ENCODE measurements at places on chromosomes 1 and 21.

DNA sequence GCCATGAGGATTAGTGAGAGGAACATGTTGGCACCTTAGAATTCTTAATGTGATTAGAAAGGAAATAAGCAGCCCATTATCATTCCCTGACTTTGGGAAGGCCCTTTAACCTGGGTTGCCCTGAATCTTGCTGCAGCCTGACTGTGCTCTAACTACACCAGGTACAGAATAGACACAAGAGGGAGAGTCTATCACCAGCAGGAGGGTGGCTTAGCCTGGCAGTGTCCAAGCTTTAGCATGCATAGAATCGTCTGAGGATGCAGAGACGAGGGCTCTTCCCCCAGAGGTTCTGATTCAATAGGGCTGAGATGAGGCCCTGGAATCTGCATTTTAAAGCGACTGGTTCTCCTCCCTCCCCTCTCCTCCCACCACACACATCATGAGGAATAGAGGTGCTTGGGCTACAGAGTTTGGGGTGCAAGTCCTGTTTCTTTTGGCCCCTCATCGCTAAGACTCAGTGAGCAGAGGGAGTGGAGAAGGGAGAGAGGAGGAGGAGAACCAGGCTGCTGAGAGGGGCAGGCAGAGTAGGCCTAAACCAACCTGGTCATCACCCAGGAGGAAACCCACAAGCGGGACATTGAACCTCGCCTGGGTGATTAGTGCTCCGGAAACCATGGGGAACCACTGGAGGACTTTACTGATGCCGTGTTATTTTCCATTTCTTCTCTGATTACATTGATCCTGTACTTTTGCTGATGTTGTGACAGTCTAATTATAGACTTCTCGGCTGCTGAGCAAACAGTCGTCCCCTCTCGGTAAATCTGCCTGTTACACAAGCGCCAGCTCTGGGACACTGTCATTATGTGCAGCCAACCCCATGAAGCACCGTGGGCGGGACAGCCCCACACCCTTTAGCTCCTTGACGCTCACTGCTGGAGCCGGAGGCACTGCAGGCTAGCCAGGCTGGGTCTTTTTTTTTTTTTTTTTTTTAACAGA is 6.3 kb upstream of the TENT5C start:
- no peak for DNase-seq

DNA sequence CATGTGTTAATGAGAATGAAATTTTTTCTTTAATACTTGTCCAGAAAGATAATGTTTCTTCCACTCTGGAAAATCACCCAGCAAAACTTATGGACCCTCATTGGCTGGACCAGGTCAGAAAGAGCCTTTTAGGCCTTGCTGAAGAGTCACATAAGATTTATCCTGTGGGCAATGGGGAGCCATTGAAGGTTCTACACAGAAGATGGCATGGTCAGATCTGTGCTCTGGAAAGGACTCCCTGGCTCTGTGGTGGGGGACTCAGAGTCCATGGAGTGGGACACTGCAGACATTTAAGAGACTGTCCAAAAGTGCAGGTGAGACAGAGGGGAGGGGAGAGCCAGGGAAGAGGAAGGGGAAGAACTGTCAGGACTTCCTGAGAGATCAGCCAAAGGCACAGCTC is 66.4 kb downstream of the DHRS3 start:
- DNase-seq = no peak

DNA sequence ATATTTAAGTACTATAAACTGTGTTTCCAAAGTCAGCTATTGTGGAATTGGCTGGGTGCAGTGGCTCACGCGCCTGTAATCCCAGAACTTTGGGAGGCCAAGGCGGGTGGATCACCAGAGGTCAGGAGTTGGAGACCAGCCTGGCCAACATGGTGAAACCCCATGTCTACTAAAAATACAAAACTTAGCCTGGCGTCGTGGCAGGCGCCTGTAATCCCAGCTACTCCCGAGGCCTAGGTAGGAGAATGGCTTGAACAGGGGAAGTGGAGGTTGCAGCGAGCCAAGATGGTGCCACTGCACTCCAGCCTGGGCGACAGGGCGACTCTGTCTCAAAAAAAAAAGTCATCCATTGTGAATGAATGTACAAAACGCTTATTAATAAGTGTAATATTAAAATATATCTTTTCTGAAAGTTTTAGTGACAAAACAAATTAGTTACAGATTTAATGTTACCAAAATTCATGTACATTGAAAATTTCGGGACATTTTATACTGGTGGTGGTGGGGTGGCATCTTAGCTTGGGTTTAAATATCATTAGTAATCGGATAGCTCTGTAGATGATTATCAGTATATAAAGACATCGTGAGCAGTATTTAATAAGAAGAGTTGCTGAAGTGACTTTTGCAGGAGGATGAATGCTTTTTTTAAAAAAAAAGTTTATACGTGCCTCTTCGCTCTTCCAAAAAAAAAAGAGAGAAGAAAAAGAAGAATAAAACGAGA is 503 bp upstream of the SRSF11 start:
- no peak for DNase-seq

DNA sequence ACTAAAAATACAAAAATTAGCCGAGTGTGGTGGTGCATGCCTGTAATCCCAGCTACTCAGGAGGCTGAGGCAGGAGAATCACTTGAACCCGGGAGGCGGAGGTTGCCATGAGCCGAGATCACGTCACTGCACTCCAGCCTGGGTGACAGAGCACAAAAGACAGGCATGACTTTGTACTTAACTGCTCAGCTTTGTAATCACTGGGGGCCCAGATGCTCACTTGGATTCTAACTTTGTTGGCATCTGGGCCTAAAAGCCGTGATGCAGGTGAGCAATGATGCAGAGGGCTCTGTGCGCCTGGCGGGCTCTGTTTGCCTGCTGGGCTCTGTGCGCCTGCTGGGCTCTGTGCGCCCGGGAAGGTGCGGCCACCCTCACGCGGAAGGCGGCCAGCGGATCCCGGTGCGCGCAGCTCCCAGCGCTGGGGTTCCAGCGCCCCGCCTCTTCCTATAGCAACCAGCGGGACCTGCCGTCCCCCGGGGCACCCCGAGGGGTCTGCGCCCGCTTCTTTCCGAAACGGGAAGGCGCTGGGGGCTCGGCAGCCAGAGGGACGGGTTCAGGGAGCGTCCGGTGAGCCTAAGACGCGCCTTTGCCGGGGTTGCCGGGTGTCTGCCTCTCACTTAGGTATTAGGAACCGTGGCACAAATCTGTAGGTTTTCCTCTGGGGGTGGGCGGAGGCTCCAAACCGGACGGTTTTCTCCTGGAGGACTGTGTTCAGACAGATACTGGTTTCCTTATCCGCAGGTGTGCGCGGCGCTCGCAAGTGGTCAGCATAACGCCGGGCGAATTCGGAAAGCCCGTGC is 31.7 kb downstream of the PRMT2 start:
- no peak for DNase-seq

GRCh38 chr1:66757722-66758240 is 5.5 kb downstream of the DYNLT5 start:
- no peak for DNase-seq

- DNase-seq = peak; percentile 71
These were observed 42.2 kb upstream of the WNT4 start for GRCh38 chr1:22184892-22185612.

DNA sequence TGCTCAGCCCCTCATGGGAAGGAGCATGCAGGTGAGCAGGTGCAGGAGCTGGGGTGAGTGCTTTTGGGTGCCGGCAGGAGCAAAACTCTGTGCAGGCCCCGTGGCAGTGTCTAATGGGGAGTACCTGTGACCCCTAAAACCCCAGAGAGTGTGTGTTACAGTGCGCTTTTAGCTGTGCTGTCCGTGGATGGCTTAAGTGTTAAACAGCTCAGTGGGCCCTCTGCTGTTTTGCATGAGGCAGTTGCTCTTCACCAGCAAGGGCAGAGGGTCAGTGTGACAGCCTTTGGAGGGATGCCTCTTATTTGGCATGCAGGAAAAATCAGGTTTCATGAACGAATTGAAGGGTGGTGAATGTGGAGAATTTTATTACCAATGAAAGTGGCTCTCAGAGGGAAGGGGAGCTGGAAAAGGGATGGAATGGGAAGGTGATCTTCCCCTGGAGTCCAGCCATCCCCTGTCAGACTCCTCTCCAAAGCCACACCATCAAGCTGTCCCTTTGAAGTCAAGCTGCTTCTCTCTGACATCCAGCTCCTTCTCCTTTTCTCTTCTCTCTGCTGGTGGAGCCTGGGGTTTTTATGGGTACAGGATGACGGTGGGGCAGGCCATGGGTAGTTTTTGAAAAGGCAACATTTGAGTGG is 17.0 kb upstream of the ALG14 start:
- DNase-seq = no peak

DNA sequence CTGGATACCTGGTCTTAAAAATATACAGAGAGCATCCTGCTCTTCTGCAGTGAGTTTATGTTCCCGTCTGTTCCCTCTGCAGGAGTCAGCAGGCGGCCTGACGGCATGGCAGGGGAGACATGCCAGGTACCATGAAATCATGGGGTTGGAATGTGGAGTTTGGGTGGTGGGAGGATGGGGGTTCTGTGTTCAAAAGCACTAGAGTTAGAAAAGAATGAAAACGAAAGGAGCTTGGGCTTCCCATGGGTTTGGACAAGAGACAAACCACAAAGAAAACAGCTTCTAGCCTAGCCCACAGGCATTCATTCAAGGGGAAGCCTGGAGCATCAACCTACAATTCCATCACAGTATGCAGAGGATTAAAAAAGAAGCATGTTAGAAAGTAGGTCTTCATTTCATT is 59.9 kb downstream of the WARS2 start:
- peak; percentile 44 for DNase-seq

DNA sequence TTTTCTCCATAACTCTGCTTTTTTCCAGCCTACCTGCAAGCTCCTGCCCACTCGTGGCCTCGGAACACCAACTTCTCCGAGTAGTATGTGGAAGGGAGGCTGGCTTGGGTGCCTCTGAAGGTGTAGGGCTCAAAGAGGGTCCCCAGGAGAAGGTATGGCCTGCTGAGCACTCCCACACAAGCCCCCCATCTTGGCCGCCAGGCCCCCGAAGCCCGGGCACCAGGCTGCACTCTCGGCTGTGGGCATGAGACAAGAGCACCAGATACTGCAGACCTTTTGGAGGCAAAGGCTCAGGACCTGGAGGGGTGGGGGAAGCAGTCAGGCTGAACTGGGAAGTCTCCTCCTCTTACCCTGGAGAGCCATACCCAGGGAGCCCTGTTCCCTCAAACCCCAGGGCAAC is 1.7 kb downstream of the ZNF692 start:
- no peak for DNase-seq

GRCh38 chr21:15713412-15713811 is 16.4 kb upstream of the USP25 start:
- DNase-seq = no peak

DNA sequence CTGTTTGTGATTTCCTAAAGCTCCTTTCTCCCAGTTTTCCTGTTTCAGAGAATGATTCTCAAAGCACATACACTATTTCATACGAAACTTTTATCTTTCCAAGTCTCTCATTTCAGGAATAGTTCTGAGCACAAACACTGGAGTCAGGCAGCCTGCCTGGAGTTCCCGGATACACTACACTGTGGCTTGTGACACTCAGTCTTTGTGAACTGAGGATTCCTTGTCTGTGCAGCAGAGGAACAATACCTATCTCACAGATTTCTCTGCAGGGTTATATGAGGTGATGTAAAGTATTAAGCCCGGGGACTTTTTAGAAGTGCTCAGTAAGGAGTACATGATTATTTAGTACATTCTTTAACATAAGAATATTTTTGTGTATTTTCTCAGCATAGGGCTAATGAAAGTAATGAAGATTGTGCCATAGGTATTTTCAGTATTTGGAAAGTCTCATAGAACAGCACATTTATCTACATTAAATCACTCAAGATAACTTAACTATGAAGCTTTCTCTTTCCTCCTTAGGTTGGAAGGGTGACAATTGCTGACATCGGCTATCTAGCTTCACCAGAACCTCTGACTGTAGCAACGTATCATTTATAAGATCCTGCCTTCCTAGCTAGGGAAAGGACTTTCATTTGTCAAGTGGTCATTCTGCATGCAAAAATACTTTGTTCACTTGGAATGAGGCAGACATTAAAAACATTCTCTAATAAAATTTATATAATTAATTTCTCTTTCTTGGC is 12.9 kb downstream of the GBP2 start:
- no peak for DNase-seq

Measured in eye (tissue), 1 donor.